Activated T-cell treated with anti-CD3 and anti-CD28 coated beads for 24 hours (primary cell): ENCODE measurements at places on chromosomes 2 and 18.

DNA sequence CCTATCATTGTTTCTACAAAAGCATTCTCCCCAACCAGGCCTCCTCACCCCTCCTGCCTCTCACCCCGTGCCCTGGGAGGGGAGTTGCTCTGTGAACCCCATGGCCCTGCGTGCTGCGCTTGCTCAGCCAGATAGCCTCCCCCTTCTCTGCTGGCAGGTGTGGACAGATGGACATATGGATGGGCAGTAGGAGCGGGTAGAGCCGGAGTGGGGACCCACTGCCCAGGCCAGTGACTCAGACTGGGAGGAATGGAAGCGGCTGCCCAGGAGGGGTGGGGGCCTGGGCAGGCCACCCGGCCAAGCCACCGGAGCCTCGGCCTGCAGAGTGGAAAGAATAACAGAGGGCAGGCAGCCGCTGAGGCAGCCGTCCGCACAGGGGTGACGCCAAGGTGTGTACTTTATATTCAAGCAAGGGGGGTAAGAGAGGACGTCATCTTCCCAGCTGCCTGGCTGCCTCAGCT, 8.7 kb downstream of the CYP26B1 start:
- DNase-seq = no peak

DNA sequence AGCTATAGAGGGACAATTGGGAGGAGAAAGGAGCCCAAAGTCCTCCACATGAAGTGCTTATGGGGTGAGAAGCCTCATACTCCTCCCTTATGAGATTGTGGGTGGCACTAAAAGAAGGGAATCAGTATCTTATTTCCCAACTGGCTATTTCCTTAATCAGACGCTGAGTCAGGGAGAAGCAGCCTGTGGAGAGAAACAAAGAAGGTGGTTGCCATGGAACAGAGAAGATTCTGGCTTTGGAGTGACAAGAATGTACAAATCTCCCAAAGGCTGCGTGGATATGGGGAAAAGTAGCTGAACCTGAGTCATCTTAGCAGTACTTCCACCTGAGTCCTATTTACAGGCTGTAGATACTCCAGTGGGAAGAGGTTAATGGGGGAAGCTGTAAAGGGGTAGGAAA, 115.8 kb upstream of the CWC22 start:
- no peak for DNase-seq

GRCh38 chr18:8130096-8130495, 479.1 kb upstream of the RAB12 start:
- DNase-seq = no peak

DNA sequence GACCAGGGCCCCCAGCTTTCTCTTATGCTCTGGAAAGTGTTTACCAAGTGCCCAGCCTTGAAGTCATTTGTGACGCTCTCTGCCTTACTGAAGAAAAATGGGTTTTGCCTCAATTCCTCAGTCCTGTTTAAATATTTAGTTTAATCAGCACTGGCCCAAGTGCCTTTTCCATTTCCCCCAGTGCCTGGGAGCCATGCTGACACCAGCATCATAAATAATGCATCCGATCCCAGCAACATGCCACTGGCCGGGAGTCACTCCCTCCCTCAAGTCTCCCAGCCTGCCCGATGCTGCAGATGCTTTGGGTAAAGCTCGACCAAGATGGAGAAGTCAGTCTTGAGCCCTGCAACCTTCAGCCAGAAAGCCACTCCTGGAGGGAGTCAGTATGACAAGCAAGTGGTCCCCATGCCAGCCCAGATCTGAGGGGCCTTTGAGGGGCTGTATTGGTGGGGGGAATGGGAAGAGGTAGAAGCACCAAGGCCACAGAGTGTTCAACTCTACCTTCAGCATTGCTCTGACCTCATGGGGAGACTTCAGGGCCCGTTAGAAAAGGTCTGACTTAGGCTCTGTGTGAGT, 12.0 kb upstream of the MTA3 start:
- no peak for DNase-seq
